ENCODE measurements at places on chromosomes 16 and 17.

GRCh38 chr17:28416703-28417311 lies 10.8 kb upstream of the SLC46A1 start:
- no peak for DNase-seq

DNA sequence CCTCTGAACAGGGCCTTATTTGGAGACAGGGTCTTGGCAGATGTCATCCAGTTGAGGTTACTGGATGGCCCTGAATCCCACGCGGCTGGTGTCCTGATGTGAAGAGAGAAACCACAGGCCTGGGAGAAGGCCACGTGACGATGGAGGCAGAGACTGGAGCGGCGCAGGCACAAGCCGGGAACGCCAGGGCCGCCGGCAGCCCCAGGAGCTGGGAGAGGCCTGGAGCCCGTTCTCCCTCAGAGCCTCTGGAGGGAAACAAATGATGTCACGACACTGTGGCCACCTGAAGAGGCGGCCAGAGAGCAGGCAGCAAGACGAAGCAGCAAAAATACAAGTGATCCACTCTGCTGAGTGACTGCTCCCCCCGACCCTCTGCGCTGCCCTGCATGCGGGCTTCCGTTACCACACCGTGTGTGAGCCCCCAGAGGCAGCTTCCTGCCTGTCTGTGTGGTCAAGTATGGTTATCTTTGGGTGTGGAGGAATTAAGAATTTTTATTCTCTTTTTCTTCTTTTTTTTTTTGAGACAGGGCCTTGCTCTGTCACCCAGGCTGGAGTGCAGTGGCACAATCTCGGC lies 11.6 kb downstream of the CD7 start:
- DNase-seq, result no peak

GRCh38 chr16:12228602-12229499 lies 252.3 kb downstream of the SNX29 start:
- no peak for DNase-seq

- no peak for DNase-seq
Measured at GRCh38 chr17:19646788-19647696, 1.5 kb upstream of the ALDH3A2 start.

DNA sequence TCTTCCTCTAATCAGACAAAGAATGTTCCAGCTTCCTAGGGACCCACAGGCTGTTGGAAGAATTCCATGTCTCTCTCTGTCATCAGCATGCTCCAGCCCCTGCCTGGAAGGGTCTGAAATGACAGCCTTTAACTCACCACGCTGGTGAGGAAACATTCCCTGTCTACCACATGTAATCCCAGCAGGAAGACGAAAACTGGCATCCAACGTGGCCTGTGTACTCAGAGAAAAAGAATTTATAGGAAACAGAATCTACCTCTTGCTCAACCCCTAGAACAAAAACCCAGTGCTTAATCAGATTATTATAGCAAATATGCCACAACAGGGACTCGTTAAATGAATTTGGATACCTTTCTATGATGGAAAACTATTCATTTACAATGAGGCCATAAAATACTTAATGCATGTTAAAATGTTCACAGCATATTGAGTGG lies 147.3 kb upstream of the FOXF1 start:
- DNase-seq, result no peak

DNA sequence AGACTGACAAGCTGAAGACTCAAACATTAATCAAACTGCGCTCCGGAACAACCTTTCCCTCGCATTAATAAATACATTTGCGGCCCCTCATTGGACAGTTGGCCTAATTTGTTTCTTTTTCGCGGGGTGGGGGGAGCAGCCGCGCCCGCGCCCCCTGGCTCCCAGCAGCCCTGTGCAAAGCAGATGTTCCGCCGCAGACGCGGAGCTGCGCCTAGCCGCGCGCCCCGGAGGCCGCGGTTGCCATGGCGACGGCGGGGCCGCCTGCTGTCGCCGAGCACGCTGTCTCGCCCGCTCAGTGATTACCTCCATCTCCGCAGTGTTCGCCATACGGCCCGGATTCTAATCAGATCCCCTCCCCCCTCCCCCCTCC lies 25.5 kb downstream of the COPZ2 start:
- DNase-seq, result peak; percentile 46

- no peak for DNase-seq
Measured at GRCh38 chr17:67376415-67376736, 705 bp upstream of the PITPNC1 start.

DNA sequence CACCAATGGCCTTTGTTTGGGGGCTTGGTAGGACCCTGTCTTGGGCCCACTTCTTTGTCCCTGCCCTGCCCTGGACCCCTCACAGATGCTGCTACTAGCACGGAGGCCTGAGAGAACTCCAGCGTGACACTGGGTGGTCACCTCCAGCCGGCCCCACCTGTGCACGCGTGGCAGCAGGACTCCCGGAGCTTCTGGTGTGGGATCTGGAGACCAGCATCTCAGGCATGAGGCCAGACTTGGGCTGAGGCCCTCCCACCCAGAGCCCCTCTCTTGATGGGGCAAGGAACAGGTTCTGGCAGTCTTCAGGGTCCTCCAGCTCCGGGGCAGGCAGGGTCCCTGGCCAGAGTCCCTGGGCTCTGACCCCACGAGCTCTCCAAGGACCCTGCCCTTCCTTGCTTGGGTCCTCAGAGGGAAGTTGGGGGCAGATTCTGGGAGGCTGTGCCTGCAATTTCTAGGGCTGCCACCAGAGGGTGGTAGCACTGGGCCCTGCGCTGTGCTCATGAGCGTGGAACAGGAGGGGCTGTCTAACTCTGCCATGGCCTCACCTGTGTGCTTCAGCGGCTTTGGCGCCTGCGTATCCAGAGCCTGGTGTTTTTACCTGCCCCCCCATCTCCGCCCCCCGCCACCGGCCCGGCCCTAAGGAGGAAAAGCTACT lies 3.1 kb upstream of the BAIAP3 start:
- DNase-seq, result no peak

GRCh38 chr17:82956726-82957468 lies 117.1 kb upstream of the ZNF750 start:
- no peak for DNase-seq

- DNase-seq, result no peak
Measured at GRCh38 chr16:81864646-81865382, 85.7 kb downstream of the PLCG2 start.

- no peak for DNase-seq
Measured at GRCh38 chr17:54537656-54538055, 363.0 kb upstream of the TOM1L1 start.

GRCh38 chr17:31101943-31102342 lies 7.2 kb downstream of the NF1 start:
- DNase-seq, result no peak

GRCh38 chr17:27343294-27343693 lies 49.4 kb downstream of the WSB1 start:
- no peak for DNase-seq

DNA sequence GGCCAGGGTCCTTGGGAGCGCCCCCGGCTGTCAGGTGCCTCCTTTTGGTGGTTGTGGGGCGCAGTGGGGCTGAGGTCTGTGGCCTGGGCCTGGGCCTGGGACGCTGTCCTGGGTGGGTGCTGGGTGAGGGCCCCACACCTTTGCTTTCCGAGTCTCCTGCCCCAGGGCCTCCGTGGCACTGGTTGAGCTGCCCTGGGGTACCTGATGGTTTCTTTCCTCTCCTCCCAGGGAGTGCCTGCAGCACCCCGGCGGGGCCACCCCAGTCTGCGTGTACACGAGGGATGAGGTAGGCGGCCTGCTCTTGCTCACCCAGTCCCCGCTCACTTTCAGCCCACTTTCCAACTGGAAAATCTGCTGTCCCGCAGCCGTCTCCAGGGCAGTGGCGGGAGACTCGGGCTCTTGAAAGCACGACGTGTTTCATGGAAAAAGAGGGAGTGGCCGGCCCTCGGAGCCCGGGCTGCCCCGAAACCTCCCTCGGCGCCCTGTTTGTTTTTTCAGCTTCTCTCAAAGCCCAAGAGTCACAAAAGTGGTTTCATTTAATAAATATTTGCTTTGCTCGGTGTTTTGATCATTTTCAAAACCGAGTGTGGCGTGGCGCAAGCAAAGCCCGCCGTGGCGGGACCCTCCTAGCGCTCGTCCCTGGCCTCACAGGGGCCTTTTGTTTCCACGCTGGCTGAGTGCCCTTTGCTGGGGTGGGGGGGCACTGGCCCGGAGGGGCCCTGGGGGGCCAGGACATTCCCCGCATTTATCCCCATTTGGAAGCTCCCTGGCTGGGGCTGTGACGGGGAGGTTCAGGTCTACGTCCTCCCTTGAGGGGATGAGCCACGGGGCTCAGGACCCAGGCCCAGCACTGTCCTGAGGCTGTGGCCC lies 17.4 kb downstream of the ASPSCR1 start:
- no peak for DNase-seq

GRCh38 chr16:27205423-27206065 lies 2.2 kb downstream of the KDM8 start:
- no peak for DNase-seq

DNA sequence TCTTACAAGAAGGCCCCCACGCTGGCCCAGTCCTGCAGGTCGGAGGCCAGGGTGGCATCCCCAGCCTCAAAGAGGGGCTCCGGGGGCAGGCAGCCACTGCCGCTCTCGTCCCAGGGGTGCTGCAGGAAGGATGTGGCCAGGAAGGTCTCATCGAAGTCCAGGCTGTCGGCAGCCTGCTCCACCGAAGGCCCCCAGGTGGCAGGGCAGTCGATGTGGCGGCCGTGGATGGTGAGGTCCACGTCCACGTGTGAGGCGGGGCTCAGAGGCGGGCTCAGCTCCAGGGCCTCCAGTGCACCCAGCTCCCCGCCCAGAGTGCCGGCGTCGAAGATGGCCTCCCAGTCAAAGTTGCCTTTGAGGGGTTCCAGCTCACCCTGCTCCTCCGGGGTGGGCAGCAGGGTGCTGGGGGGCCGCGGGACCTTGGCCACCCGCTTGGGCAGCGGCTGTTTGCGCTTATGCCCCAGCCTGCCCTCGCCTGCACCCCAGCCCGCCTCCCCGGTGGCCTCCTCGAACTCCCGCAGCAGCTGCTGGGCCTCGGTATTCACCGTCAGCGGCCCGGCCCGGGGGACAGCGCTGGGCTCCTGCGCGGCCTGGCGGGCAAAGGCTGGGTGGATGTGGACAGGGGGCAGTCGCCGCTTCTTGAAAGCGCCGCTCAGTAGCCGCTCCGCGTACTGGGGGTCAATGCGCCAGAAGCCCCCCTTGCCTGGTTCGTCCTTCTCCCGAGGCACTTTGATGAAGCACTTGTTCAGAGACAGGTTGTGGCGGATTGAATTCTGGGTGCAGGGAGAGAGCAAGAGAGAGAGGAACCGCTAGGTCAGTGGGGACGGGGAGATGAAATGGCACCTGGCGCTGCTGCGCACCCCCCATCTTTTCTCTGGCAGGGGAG lies 3.5 kb downstream of the FOXJ1 start:
- DNase-seq, result no peak

DNA sequence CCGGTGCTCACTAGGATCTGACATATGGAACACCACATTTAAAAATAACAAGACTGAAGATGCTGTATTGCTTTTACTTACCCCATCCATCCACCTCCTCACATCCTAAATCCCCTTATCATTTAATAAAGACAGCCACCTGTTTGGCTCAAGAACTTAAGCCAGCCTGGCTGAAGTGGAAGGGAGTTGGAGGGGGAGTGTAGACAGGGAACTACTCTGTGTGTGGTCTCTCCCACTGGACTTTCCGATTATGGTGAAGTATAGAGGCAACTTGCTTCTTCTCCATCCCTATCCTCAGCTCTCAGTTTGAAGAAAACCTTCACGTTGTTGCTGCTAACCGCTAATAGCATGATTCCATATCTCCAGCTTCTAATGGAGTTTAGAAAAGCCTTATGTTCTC lies 313.4 kb downstream of the CDH11 start:
- no peak for DNase-seq

DNA sequence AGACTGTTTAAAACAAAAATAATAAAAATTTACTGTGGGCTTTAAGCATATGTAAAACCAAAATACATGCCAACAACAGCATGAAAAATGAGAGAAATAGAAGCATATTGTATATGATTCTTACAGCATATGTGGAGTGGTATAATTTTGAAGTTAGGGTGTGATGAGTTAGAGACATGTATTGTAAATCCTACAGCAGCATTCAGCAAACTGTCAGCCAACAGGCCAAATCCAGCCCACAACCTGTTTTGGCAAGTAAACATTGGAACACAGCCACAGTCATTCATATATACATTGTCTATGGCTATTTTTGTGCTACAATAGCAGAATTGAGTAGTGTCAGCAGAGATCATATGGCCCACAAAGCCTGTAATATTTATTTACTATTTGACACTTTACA lies 42.3 kb downstream of the ZNF18 start:
- DNase-seq, result no peak

DNA sequence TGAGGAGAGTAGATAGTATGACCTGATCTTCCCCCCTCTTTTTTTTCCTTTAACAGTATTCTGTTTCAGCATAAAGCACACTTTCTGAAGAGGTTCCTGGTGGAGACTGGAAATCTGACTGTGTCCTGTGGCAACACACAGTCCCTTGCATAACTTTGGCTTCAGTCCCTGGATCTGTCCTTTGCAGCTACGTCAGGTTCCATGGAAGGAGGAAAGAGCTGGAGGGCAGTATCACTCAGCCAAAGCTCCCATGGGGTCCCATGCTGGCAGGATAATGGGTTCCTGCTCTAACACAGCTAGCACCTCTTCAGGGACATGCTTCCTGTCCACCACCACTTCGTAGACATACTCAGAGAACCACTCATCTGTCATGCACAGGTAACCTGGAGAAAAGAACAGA lies 13.3 kb upstream of the SLC6A4 start:
- no peak for DNase-seq

GRCh38 chr16:89358030-89359005 lies 132.0 kb downstream of the ANKRD11 start:
- peak; percentile 22 for DNase-seq

DNA sequence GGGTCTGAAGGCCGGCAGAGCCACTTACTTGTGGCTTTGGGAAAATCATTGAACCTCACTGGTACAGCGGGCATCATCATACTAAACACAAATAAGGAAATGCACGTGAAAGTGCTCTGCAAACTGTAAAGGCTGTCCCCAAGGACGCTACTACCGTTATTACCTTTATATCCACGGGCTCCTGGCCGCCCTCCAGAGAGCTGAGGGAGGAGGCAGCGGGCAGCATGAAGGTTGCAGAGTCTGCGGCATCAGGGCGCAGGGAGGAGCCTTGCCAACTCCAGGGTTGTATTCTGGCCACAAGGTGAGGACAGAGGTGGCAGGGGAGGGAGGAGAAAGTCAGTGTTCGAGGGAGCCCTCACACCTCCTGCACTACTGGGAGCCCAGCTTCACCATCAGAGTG lies 68.3 kb upstream of the GCSH start:
- DNase-seq, result no peak
